Hepatocyte (in vitro differentiated cells): ENCODE measurements at places on chromosomes 7 and 10. TPM values are rescaled to one million over a fixed set of nuclear protein-coding genes. Genes with fewer than 3 reads are reported as not detected.
A peak's percentile ranks its signal among the peaks of the same experiment; 100 is the strongest.

- no peak for DNase-seq
- no peaks in the 10 kb centered on the region for H3K27me3 ChIP-seq
- no peaks in the 10 kb centered on the region for H3K36me3 ChIP-seq
- H3K27ac ChIP-seq: no peak overlapping the region
- no peaks in the 10 kb centered on the region for H3K4me1 ChIP-seq
Observed at GRCh38 chr7:18849130-18849529, 268.3 kb downstream of the TWIST1 start.

DNA sequence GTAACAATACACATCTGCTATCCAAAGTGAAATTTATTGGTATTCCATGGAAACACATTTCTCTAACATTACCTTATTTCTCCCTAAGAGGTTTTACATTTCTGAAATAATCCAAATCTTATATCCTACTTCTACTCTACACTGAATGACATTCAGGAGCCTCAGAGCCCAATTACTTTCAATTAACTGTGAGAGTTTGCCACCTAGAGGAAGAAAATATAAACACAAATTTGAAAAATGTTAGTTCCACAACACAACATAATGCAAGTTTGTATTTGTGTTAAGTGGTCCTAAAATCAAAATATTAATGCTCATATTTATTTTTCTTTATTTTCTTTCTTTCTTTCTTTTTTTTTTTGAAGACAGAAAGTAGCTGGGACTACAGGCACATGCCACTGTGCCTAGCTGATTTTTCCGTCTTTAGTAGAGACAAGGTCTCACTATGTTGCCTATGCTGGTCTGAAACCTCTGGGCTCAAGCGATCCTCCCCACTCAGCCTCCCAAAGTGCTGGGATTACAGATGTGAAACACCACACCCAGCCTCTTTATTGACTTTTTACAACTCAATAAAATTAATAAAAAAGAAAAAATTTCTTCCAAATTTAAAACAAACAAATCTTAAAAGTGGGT is 46.0 kb downstream of the ATAD1 start:
- no peaks in the 10 kb centered on the region for H3K27me3 ChIP-seq
- no peaks in the 10 kb centered on the region for H3K4me1 ChIP-seq
- no peak overlapping the region for H3K27ac ChIP-seq
- no peak overlapping the region for H3K4me3 ChIP-seq

GRCh38 chr7:91212582-91212981 is 51.7 kb upstream of the FZD1 start:
- no peak overlapping the region for H3K4me3 ChIP-seq
- H3K27ac ChIP-seq: no peak overlapping the region
- DNase-seq: no peak
- no peaks in the 10 kb centered on the region for H3K36me3 ChIP-seq
- H3K27me3 ChIP-seq: no peaks in the 10 kb centered on the region

DNA sequence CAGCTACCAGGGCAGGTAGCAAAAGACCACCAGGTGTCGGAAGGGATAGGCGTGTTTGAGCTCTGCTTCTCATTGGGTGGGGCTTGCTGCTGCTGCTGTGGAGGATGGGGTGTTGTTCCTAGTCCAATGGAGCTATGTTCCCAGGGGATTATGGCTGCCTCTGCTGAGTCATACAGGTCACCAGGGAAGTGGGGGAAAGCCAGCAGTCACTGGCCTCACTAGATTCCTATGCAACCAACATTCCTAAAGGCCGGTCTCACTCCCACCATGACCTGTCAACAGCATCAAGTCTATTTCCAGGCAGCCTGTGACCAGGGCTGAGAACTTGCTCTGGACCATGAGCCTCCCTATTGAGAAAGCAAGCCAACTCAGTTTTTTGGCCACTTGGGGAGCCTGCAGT is 1160.8 kb downstream of the REEP3 start:
- no peaks in the 10 kb centered on the region for H3K36me3 ChIP-seq
- H3K27ac ChIP-seq: no peak overlapping the region
- H3K4me3 ChIP-seq: no peak overlapping the region
- no peaks in the 10 kb centered on the region for H3K27me3 ChIP-seq
- H3K4me1 ChIP-seq: no peaks in the 10 kb centered on the region

DNA sequence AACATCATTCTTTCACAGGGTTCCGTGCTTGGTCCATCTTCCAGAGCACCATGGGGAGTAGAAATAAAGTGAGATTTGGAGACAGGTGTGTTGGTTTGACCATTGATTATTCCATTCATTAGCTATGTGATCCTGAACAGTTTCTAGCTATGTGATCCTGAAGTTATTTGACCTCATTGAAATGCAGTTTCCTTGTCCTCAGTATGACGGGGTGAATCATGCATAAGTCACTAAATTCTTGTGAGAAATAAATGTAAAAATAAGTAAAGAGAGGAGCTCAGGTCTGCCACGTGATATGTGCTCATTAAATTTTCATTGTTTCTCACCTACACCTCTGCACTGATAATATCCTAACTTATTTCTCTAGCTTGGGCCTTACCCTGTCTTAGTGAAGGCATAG is 34.1 kb upstream of the LHFPL3 start:
- no peak overlapping the region for H3K27ac ChIP-seq
- no peaks in the 10 kb centered on the region for H3K27me3 ChIP-seq
- no peak for DNase-seq

DNA sequence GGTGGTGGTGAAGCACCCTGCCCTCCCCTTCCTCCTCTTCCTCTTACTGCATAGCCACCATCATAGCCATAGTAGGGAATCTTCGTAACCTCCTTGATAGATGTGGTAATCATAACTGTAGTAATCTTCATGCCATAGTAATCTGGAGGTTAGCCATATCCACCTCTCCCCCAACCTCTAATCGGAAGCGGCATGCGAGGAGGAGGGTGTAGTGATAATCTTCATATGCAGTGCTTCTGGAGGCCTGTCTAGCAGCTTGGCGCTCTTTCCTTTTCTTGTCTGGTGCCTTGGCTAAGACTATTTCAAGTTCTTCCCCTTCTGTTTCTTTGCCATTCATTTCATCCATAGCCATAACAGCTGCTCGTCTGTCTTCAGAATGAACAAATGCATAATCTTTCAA is 90.9 kb downstream of the MLLT10 start:
- H3K4me1 ChIP-seq: no peaks in the 10 kb centered on the region
- H3K36me3 ChIP-seq: no peaks in the 10 kb centered on the region
- no peak overlapping the region for H3K4me3 ChIP-seq
- H3K27me3 ChIP-seq: no peaks in the 10 kb centered on the region

DNA sequence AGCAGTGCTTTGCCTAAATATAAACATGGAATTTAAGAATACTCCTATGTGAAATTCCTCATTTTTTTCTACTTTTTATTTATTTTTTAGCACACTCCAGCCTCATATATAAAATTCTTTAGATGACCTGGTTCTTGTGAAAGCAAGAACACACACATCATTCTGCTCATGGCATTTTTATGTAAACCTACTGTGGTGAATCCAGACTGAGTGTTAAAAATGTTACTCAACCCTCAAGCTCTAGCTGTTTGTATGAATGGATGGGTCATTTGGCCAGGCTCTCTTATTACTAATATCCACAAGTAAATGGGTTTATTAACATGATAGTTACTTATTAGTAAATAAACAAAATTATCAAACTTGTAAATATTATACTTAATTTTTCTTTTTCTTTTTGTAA is 551.7 kb upstream of the LRRN3 start:
- H3K36me3 ChIP-seq: no peaks in the 10 kb centered on the region
- H3K27me3 ChIP-seq: no peaks in the 10 kb centered on the region
- peak; percentile 0 for DNase-seq
- no peak overlapping the region for H3K27ac ChIP-seq
- peaks cover 4% of the 10 kb centered on the region for H3K4me1 ChIP-seq

DNA sequence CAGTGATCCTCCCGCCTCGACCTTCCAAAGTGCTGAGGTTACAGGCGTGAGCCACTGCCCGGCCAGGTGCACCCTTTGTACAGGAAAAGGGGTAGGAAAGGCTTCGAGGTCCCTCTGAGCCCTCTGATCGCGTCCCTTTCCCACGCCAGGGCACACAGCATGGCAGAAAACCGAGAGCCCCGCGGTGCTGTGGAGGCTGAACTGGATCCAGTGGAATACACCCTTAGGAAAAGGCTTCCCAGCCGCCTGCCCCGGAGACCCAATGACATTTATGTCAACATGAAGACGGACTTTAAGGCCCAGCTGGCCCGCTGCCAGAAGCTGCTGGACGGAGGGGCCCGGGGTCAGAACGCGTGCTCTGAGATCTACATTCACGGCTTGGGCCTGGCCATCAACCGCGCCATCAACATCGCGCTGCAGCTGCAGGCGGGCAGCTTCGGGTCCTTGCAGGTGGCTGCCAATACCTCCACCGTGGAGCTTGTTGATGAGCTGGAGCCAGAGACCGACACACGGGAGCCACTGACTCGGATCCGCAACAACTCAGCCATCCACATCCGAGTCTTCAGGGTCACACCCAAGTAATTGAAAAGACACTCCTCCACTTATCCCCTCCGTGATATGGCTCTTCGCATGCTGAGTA is 871 bp downstream of the POP7 start:
- peaks cover 12% of the 10 kb centered on the region for H3K4me1 ChIP-seq
- peak overlapping the region; percentile 73 for H3K27ac ChIP-seq
- no peaks in the 10 kb centered on the region for H3K27me3 ChIP-seq
- peak; percentile 69 for DNase-seq
- H3K36me3 ChIP-seq: no peaks in the 10 kb centered on the region
- peak overlapping the region; percentile 73 for H3K4me3 ChIP-seq

GRCh38 chr7:78677391-78677790 is 776.1 kb downstream of the MAGI2 start:
- no peaks in the 10 kb centered on the region for H3K27me3 ChIP-seq
- DNase-seq: no peak
- H3K27ac ChIP-seq: no peak overlapping the region
- no peak overlapping the region for H3K4me3 ChIP-seq
- no peaks in the 10 kb centered on the region for H3K4me1 ChIP-seq

- H3K4me1 ChIP-seq: no peaks in the 10 kb centered on the region
- no peaks in the 10 kb centered on the region for H3K27me3 ChIP-seq
- DNase-seq: peak; percentile 49
- no peaks in the 10 kb centered on the region for H3K36me3 ChIP-seq
- no peak overlapping the region for H3K4me3 ChIP-seq
Observed at GRCh38 chr7:50632561-50633413, 67.6 kb upstream of the DDC start.

DNA sequence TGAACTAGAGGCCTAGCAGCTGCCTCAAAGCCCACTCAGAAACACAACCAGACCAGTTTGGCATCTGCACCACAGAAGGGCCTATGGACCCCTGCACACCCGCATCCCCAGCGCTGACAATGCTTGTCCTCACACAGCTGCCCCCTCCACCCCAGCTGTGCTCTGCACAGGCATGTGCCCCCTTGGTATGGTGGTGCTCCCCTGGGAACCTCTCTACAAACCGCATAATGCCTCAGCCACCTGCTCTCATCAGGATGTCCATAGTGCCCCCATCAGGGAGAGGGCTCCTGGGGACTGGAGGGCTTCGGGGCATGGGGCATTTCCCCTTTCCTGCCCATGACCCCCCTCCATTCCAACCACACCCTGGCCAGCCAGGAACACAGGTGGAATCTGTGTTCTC is 347.5 kb downstream of the GRID1 start:
- H3K4me3 ChIP-seq: no peak overlapping the region
- no peaks in the 10 kb centered on the region for H3K27me3 ChIP-seq
- no peak for DNase-seq
- H3K27ac ChIP-seq: no peak overlapping the region
- H3K36me3 ChIP-seq: no peaks in the 10 kb centered on the region
- no peaks in the 10 kb centered on the region for H3K4me1 ChIP-seq

DNA sequence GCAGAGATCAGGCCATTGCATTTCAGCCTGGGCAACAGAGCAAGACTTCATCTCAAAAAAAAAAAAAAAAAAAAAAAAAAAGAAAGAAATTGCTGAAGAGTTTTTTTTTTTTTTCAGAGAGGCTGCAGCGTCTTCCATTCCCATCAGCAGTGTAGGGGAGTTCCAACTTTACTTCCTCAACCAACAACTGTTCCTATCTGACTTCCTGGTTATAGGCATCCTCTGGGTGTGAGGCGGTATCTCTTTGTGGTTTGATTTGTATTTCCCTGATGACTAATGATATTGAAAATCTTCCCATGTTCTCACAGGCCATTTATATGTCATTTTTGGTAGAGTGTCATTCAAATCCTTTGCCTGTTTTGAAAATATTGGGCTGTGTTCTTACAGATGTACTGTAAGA is 40.2 kb downstream of the PRTFDC1 start:
- H3K4me1 ChIP-seq: peaks cover 8% of the 10 kb centered on the region
- no peak for DNase-seq
- H3K36me3 ChIP-seq: no peaks in the 10 kb centered on the region

BLNK gene
- 4.8 and 6.9 TPM in 2 replicates for total RNA-seq

PRSS2 gene
- 94.7 and 144 TPM in 2 replicates for total RNA-seq

PAX4 gene
- total RNA-seq: 0.24 and 0.30 TPM in 2 replicates

GRM3 gene
- 0.03 TPM in 1 of 2 replicates, not detected in the other for total RNA-seq

HOXA10 gene
- total RNA-seq: 9.9 and 15.1 TPM in 2 replicates

GDF10 gene
- total RNA-seq: 2.3 and 2.5 TPM in 2 replicates

HIF1AN gene
- 13.7 and 15.5 TPM in 2 replicates for total RNA-seq

SPOCK2 gene
- total RNA-seq: 3.0 and 3.2 TPM in 2 replicates

PALD1 gene
- total RNA-seq: 1.1 and 2.2 TPM in 2 replicates
